ENCODE measurements at places on chromosomes 2 and 18.

DNA sequence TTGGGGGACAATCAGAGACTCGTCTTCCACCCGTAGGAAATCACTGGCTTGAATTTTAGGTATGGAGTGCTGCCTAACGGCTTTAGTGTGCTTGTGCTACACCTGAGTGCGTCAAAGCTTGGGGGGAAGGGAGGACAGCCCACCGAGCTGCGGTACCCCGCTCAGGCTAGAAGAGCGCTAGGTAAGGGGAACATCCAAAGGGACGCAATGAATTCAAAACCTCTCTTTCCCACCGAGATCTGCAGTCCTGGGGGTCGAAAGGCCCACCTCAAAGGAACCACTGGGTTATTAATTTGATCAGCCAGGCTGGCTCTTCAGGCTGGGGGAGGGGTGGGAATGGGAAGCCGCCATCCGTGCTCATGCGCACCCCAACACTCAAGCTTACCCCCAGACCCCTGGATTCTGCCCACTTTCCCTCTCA, 2.7 kb downstream of the EPHA4 start:
- no peak overlapping the region for H3K4me3 ChIP-seq
- H3K4me1 ChIP-seq: peaks cover 13% of the 10 kb centered on the region
- no peak overlapping the region for H3K27ac ChIP-seq

DNA sequence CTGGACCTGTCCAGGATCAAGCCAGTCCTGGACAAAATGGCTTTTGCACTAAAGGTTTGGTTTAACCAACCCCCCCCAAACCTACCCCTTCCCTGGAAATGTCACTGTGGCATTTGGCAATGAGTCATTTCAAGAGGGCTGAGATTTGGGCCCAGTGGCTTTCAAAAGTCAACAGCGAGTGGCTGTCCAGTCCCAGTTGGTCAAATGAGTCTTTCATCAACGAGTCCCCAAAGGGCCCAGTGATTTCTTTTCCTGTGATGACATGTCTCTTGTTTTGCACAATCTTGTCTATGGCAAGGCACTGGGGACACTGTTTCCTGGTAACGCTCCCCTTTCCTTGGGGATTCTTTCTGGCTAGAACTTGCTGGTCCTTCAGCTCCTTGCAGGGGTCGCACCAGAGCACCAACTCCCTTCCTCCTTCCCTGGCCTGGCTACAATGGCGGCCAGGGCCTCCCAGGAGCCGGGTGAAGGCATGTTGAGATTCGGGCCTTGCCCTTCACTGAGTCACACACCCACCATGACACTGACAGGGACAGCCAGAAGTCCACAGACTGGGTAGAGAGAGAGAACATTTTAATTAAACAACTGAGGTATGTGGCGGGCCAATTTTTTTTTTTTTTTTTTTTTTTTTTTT, 87.2 kb downstream of the SMAD7 start:
- peaks cover 14% of the 10 kb centered on the region for H3K4me1 ChIP-seq
- no peak overlapping the region for H3K27ac ChIP-seq
- no peak overlapping the region for H3K4me3 ChIP-seq

DNA sequence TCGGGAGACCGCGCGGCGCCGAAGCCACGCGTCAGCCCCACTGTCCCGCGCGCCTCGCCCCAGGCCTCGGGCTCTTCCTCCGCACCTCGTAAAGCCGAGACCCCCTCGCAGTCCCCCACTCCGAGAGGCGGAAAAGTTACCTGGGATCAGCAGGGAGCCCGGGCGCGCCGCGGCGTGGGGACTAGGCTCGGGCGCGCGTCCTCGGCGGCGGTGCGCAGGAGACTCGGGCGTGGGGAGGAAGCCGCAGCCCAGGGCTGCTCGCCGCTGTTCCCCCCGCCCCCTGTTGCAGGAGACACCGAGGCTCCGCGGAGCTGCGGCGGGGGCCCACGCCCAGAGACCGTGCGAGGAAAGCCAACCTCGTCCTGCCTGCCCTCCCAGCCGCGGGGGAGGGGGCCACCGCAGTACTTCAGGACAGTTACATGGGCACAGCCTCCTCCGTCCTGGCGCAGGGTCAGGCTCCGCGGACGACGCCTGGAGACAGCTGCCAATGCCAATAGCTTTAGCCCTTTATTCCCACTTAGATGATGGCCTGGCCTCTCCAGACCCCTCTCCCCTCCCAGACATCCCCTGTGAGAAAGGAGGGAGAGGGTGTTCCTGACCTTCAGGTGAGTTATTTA, at the start of gene EPB41L3:
TSS of gene EPB41L3 (minus strand) at position 225 of the 617 bp plus-strand sequence. CDS start 54,814 bp downstream, outside the sequence.
- H3K36me3 ChIP-seq: no peaks in the 10 kb centered on the region
- no peaks in the 10 kb centered on the region for H3K27me3 ChIP-seq
- peak within 1 kb of the TSS; percentile 85 for H3K27ac ChIP-seq

DNA sequence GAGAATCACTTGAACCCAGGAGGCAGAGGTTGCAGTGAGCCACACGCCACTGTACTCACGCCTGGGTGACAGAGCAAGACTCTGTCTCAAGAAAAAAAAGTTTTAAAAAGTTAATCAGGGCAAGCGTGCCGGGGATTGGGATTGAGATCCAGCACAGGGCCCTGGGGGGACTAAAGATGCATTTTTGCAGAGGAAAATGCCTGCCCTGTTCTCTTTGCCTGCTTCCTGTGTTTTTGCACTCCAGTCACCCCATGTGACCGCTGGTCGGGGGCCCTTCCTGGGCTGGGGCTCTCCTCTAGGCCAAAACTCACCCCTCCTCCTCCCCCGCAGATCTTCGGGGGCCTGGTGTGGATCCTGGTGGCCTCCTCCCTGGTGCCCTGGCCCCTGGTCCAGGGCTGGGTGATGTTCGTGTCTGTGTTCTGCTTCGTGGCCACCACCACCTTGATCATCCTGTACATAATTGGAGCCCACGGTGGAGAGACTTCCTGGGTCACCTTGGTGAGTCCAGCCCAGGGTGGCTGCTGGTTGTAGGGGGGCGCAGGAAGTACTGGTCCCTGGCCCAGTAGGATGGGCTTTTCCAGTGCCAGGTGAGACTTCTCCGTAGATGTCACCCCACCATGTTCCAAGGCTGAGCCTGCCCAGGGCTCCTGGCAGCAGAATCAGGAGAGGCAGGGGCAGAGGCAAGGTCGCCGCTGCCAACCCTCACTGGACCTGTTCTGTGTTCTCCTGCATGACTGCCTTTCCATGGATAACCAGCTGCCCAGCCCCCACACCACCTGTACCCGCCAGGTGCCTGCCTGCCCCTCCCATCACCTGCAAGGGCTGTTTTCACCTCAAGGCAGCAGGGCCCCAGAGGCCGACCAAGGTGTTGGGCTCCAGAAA, 22.4 kb downstream of the MAL start:
- H3K4me3 ChIP-seq: no peak overlapping the region
- no peaks in the 10 kb centered on the region for H3K27me3 ChIP-seq
- no peak for DNase-seq

DNA sequence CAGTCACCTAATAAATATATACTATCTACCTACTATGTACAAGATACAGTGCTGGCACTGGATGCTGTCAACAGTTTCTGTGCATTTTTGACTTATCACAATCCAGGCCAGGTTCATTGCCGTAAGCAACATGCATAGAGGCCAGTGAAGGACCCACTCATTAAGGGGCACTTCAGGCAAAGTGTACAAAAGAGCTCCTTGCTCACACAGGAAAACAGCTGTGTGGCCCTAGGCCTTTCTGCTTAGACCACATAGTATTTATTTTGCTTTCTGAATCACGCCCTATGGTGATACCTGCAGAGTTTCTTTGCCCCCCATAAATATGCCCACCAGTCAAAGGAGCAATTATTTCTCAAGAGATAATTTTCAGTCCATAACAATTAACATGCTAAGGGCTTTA, 39.6 kb upstream of the STAT4 start:
- no peaks in the 10 kb centered on the region for H3K27me3 ChIP-seq
- no peaks in the 10 kb centered on the region for H3K36me3 ChIP-seq
- no peak overlapping the region for H3K27ac ChIP-seq
- DNase-seq: no peak
- H3K4me1 ChIP-seq: no peaks in the 10 kb centered on the region
- H3K4me3 ChIP-seq: no peak overlapping the region

DNA sequence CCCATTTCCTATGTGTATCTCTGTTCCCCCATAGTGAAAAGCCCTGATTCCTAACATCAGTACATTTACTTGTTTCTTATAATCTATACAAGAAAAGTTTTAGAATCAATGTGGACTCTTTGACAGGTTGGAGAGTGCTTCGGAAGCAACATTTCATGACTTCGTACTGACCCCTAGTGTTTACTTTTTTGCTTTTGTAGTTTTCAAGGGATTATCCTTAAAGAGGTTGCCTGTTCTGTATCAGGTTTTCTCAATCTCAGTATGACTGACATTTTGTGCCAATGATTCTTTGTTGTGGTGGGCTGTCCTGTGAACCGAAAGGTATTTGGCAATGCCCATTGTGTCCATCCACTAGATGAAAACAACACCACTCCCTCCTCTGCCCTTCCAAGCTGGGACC, 43.3 kb upstream of the SERPINB2 start:
- H3K4me1 ChIP-seq: no peaks in the 10 kb centered on the region
- peaks cover 5% of the 10 kb centered on the region for H3K27me3 ChIP-seq
- no peak for DNase-seq
- H3K36me3 ChIP-seq: no peaks in the 10 kb centered on the region
- H3K4me3 ChIP-seq: no peak overlapping the region
- H3K27ac ChIP-seq: no peak overlapping the region

GRCh38 chr2:151947813-151948165, 119.6 kb upstream of the ARL5A start:
- H3K27ac ChIP-seq: peak overlapping the region; percentile 20
- H3K27me3 ChIP-seq: no peaks in the 10 kb centered on the region
- DNase-seq: peak; percentile 70
- H3K4me3 ChIP-seq: peak overlapping the region; percentile 56
- no peaks in the 10 kb centered on the region for H3K36me3 ChIP-seq
- peaks cover 22% of the 10 kb centered on the region for H3K4me1 ChIP-seq

- H3K27me3 ChIP-seq: no peaks in the 10 kb centered on the region
- no peak overlapping the region for H3K4me3 ChIP-seq
- H3K36me3 ChIP-seq: no peaks in the 10 kb centered on the region
- no peak for DNase-seq
Observed at GRCh38 chr2:189328848-189329245, 112.4 kb upstream of the WDR75 start.

GRCh38 chr2:168448980-168449379, 7.1 kb upstream of the CERS6 start:
- H3K36me3 ChIP-seq: no peaks in the 10 kb centered on the region
- no peak overlapping the region for H3K27ac ChIP-seq
- no peaks in the 10 kb centered on the region for H3K27me3 ChIP-seq

GRCh38 chr2:43288417-43289305, 62.3 kb upstream of the ZFP36L2 start:
- H3K27me3 ChIP-seq: no peaks in the 10 kb centered on the region
- peaks cover 17% of the 10 kb centered on the region for H3K36me3 ChIP-seq
- no peak for DNase-seq
- H3K27ac ChIP-seq: no peak overlapping the region

GRCh38 chr2:196927376-196928225, 1.1 kb upstream of the PGAP1 start:
- no peaks in the 10 kb centered on the region for H3K27me3 ChIP-seq
- H3K36me3 ChIP-seq: no peaks in the 10 kb centered on the region
- peak overlapping the region; percentile 83 for H3K27ac ChIP-seq
- peaks cover 29% of the 10 kb centered on the region for H3K4me1 ChIP-seq

DNA sequence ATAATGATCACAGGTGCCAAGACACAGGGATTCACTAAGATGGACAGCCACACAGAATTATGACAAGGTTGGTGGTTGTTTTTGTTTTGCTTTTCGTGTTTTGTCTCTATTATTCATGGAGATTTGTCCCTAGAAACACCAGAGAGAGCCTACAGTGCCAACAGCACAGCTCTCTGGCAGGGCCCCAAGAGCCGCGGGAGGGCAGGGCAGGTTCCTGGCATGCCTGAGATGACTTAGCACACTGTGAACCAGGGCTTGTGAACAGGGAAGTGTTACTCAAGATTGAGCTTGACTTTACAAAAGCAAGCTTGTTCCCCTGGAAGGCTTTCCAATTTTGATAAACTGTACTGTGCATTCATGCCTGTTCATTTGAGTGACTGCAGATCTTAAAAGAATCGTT, 437.4 kb upstream of the SALL3 start:
- H3K4me1 ChIP-seq: no peaks in the 10 kb centered on the region
- no peak overlapping the region for H3K27ac ChIP-seq
- DNase-seq: no peak

DNA sequence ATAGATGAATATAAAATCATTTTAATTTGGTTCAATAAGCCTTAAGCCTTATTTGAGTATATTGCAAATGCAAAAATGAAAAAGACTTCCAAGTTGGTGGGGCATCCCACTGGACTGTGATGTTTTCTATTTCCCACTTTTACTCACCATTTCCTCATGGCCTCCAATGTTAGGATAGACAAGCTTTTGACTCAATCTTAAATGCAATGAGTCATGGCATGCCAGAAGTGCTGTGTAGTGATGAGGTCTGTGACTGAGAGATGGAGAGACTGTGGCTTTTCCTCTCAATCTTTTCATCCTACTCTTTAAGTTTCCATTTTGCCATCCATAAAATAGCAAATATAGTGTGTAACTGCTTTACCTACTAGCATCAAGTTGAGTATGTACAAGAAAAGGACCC, 1401.2 kb upstream of the CELF4 start:
- DNase-seq: no peak
- H3K4me3 ChIP-seq: no peak overlapping the region
- H3K4me1 ChIP-seq: no peaks in the 10 kb centered on the region

- DNase-seq: peak; percentile 21
- H3K27ac ChIP-seq: no peak overlapping the region
- H3K4me3 ChIP-seq: no peak overlapping the region
- no peaks in the 10 kb centered on the region for H3K27me3 ChIP-seq
- H3K36me3 ChIP-seq: no peaks in the 10 kb centered on the region
Observed at GRCh38 chr2:41791523-41791922, 256.3 kb upstream of the PKDCC start.

DNA sequence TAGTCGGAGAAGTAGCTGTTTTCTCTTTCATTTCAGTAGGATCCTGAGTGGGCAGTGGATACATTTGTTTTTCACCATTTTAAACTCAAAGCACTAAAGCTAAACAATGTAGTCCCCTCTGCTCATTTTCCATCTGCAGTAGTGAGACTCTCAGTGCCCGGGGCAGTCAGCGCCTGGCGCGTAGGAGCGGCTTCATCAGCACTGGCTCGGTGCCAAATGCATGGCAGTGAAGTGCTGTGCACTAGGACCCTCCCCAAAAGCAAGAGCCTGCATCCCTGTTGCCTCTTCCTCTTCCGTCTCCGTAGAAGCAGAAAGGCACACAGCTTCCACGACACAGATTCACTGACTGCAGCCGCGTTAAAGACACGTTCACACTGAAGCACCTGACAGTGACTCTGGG, 19.0 kb upstream of the ESPNL start:
- no peaks in the 10 kb centered on the region for H3K27me3 ChIP-seq
- no peak overlapping the region for H3K27ac ChIP-seq
- peaks cover 12% of the 10 kb centered on the region for H3K36me3 ChIP-seq
- no peak for DNase-seq

DNA sequence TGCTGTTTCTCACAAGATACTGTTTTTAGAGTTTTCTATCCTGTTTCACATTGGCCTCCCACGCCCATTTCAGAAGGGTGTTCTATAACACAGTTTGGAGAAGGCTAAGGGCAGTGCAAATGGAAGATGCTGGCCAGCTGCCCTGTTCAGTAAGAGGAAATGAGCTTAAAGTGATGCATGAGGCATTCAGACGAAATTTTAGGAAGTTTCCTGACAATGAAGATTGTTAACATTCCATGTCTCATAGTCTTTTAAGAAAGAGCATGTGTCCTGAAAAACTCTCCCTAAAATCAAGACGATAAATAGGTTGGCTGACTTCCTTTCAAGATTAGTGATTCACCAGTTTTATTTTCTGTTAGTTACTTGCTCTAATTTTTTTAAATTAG, 484.2 kb upstream of the NRP2 start:
- DNase-seq: peak; percentile 53
- peak overlapping the region; percentile 26 for H3K27ac ChIP-seq
- no peak overlapping the region for H3K4me3 ChIP-seq
- no peaks in the 10 kb centered on the region for H3K36me3 ChIP-seq
- H3K27me3 ChIP-seq: no peaks in the 10 kb centered on the region

- no peaks in the 10 kb centered on the region for H3K36me3 ChIP-seq
- no peaks in the 10 kb centered on the region for H3K27me3 ChIP-seq
- peak overlapping the region; percentile 93 for H3K4me3 ChIP-seq
Observed at GRCh38 chr18:24016643-24017042, 2.1 kb downstream of the TTC39C start.

All from adrenal gland (tissue), 19 donors.